ENCODE measurements at places on chromosomes 12 and 14.

- DNase-seq = no peak
Observed at GRCh38 chr14:98888927-98889835, 382.8 kb downstream of the BCL11B start.

DNA sequence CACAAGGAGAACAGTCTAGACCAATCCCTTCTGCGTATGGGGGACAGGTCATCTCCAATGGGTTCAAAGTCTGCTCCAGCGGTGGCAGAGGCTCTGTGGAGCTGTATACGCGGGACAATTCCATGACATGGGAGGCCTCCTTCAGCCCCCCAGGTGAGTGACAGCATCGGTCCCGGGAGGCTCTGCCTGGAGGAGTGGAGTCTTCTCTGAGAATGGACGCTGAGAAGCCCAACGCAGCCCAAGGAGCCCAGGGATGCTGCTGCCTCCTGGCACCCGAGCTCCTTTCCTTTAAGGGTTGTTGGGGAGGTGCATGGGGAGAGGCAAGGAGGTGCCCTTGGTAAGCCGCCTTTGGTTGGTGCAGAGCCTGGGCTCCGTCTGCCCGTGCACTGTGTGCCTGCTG lies 28.2 kb downstream of the ADGRD1 start:
- no peak for DNase-seq

DNA sequence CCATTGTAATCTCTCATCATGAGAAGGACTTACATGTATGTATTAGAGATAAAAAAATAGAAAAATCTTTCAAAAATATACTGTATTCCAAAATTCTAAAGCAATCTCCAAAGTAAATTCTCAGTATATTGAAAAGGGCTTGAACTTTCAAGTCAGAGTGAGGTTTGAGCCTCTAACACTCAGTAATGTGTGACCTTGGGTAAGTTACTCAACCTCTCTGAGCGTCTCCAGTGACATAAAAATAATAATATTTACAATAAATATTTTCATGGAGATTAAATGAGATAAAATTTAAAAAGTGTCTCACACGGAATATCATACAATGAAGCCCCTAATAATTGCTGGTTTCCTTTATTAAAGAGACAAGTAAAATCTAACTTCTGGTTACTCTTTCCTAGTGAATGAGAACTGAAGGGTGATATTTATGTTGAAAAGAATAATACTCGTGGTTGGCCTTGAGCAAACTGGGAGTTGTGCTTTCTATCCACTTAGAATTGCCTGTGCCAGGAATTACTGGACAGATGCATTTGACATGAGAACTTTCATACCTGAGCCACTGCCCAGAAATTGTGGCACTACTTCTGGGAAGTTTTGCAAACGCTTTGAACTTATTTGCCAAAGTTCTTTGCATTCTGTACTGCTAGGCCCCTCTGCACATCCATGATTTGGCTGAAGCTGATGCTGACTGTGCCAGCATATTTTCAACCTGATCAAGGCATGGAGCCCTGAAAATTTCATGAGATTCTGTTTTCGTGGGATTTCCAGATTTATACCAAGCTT lies 933.7 kb downstream of the GALC start:
- no peak for DNase-seq

DNA sequence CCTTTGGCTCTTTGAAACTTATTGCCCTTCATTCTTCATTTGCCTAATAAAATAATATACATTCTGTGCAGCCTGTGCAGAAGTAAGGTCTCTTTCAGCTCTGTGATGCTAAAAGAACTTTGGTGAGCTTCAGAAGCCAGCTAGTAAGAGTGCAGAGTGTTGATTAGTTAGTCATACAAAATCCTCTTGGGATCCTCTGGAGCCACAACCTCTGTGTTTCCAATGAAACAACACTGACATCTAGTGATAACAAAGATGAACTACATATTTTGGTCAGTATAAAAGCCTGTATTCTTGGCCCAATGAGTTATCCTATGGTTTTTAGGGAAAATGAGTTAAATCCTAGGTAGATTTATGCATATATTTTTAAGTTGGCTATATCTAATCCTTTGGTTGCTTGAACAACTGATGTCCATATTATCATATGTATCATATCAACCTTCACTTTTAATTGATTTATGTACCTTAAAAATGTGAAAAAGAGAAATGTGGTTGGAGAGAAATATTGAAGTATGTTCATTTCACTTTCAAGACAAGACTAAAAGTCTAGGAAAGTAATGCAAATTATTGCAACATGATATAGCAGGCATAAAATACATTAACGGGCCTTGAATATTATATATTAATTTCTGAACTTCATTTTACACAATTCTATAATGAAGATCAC lies 158.4 kb downstream of the KLHL28 start:
- no peak for DNase-seq

DNA sequence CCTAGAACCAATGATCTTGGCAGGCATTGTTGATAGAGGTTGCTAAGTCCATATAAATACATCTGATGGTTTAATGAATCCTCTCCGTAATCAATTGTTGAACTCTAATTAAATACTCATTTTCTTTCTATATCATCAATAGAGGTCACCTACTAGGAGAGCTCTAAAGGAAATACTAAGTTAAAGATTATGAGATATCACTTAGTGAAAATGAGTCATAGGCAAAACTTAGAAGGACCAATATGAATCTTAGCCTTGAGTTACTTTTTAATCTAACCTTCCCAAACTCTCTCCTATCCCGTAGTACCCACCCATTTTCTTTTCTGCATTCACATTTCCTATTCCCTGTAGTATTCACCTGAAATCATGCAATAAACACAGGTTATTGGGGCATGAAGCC lies 50.2 kb downstream of the MBIP start:
- DNase-seq = no peak
